Neural progenitor cell (in vitro differentiated cells): ENCODE measurements at places on chromosomes 13 and 19.

DNA sequence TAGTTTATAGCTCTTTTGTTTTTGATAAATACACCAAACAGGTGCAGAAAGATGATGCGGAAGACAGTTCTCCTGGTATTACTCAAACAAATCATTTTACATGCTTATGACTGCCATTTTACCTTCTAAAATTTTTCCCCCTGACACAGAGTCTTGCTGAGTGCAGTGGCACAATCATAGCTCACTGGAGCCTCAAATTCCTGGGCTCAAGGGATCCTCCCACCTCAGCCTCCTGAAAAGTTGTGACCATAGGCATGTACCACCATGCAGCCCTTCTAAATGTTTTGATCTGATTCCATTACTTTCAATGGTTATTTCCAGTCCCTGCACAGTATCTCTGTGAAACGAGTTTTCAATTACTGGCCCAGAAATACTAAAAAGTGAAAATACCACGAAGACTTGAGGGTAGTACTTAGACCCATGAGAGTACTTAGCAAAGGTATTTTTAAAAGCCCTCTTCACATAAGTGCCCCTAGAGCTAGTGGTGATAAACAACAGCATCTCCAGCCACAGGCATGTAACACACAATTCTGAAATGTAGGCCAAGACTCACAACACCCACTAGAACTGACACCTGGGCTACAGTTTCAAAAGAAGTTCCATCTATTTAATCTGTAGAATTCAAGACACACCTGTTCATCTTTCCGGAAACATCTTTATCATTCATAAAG, 11.3 kb downstream of the HSPH1 start:
- no peaks in the 10 kb centered on the region for H3K4me1 ChIP-seq
- no peaks in the 10 kb centered on the region for H3K27me3 ChIP-seq
- H3K36me3 ChIP-seq = peaks cover 55% of the 10 kb centered on the region
- H3K4me3 ChIP-seq = no peak overlapping the region

DNA sequence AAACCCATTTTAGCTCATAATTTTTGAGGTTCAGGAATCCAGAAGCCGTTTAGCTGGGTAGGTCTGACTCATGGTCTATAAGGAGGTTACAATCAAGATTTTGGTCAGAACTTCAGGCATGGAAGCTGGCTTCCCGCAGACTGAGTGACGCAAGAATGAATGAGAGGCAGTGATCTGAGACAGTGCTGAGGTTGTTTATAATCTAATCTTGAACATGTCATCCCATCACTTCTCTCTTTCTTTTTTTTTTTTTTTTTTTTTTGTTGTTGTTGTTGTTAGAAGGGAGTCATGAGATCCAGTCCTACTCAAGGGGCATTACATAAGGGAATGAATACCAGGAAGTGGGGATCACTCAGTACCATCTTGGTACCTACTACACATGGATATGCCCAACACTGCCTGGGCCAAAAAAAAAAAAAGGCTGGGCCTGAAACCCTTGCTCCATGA, 217.4 kb downstream of the DLEU7 start:
- no peaks in the 10 kb centered on the region for H3K36me3 ChIP-seq

DNA sequence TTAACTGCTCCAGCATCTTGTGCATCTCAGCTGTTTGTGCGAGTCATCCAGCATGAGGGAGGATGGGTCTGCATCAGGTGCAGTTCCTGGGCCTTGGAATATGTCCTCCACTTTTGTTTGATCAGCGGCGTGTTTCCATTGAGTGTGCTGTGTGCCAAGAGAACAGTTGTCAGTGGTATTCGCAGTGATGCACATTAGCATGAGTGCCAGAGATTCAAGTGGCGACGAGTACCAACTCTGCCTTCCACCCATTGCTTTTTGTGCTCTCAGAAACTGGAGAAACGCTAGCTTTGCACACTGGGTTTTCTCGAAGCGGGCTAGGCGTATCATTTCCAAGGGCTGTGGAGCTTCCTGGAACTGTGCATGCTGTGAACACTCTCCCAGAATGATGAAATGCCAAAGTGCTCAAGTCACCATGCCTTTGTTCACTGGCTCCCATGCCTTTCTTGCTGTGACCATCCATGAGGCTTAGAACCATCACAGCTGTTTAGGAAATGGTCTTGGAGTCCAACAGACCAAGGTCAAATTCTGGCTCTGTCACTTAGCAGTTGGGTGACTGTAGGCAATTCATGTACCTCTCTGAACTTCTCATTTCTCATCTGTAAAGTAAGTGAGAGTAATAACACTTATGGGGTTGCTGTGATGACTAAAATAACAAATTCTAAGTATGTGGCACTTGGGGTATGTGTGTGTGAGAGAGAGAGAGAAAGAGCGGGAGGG, 18.4 kb downstream of the LRCH1 start:
- no peaks in the 10 kb centered on the region for H3K36me3 ChIP-seq
- H3K4me1 ChIP-seq = peaks cover 22% of the 10 kb centered on the region
- H3K27me3 ChIP-seq = no peaks in the 10 kb centered on the region
- no peak overlapping the region for H3K4me3 ChIP-seq
- H3K27ac ChIP-seq = no peak overlapping the region

DNA sequence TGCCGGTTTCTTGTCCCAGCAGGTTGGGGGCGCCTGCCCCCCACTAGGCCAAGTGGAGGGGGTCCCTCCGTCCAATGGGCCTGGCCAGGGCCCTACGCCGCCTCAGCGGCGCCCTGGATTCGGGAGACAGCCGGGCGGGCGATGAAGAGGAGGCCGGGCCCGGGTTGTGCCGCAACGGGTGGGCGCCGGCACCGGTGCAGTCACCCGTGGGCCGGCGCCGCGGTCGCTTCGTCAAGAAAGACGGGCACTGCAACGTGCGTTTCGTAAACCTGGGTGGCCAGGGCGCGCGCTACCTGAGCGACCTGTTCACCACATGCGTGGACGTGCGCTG, 6.2 kb downstream of the KCNJ14 start:
- no peaks in the 10 kb centered on the region for H3K36me3 ChIP-seq
- H3K27ac ChIP-seq = no peak overlapping the region
- H3K27me3 ChIP-seq = no peaks in the 10 kb centered on the region
- DNase-seq = no peak

DNA sequence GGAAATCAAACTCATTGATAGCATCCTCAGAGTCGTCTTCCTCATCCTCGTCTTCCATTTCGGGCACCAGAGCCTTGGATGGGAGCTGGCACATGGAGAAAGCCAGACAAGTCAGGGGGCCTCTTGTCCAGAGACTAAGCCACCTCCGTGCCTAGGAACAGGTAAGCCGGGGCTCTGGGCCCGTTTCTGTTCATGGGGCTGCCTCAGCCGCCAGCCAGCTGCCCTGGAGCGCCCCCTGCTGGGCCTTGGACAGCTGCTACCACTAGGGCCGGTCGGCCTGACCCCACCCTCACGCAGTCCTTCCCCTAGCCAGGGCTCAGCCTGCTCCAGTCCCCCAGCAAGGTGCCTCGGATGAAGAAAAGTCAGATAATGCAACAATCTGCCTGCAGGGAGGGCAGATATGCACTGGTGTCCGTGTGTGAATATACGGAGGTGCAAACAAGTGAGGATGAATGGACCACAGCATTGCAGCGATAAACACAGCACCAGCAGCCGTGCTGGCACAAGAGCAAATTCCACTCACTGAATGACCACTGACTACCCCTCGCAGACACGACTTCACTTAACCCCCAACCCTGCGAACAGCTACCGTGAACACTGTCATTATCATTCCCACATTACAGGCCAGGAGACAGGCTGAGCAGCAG, 11.9 kb upstream of the PRKD2 start:
- no peaks in the 10 kb centered on the region for H3K4me1 ChIP-seq
- peak; percentile 80 for DNase-seq
- no peak overlapping the region for H3K27ac ChIP-seq
- H3K36me3 ChIP-seq = no peaks in the 10 kb centered on the region

- no peaks in the 10 kb centered on the region for H3K27me3 ChIP-seq
- no peak overlapping the region for H3K4me3 ChIP-seq
- H3K36me3 ChIP-seq = peaks cover 17% of the 10 kb centered on the region
- H3K27ac ChIP-seq = no peak overlapping the region
- H3K4me1 ChIP-seq = no peaks in the 10 kb centered on the region
Measured at GRCh38 chr13:48043789-48044503, 6.4 kb downstream of the NUDT15 start.

DNA sequence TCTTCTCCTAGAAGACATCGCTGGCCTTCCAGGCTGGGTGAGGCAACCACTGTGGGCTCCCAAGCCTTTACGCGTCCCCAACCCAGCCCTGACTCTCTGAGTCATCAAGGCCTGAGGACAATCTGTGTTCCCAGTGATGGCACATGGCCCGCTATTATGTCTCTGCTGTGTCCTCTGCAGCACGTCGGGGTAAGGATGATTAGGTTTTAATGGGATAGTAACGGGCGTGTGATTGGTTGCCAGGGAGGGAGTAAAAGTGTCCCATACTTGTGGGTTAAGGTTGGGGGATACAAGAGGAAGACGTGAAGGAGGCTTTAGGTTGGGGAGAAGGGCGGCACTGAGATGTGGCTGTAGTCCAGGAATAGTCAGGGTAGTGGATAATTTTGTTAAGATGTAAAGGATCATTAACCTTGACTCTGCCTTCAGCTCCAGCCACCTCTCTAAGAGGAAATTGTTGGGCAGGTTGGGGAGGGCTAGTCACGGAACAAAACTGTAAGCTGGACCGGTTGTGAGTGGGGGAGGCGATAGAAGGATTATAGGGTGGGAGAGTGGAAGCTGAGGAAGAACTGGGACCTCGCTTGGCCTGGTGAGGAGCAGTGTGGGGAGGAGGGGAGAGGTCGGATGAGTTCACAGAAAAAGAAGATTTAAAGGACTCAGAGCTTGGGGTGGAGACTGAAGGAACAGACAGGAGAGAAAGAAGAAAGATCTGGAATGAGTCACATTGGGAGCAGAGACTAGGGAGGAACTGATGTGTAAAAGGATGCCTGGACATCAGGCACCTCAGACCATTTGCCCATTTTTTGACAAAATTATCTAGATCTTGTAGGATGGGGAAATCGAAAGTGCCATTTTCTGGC, 27.9 kb upstream of the IGFL1 start:
- no peaks in the 10 kb centered on the region for H3K4me1 ChIP-seq
- no peaks in the 10 kb centered on the region for H3K27me3 ChIP-seq
- no peaks in the 10 kb centered on the region for H3K36me3 ChIP-seq
- no peak overlapping the region for H3K4me3 ChIP-seq
- no peak for DNase-seq

- no peak overlapping the region for H3K27ac ChIP-seq
- no peak overlapping the region for H3K4me3 ChIP-seq
- no peaks in the 10 kb centered on the region for H3K36me3 ChIP-seq
- no peaks in the 10 kb centered on the region for H3K27me3 ChIP-seq
Measured at GRCh38 chr19:31668921-31669320, 319.7 kb upstream of the TSHZ3 start.

DNA sequence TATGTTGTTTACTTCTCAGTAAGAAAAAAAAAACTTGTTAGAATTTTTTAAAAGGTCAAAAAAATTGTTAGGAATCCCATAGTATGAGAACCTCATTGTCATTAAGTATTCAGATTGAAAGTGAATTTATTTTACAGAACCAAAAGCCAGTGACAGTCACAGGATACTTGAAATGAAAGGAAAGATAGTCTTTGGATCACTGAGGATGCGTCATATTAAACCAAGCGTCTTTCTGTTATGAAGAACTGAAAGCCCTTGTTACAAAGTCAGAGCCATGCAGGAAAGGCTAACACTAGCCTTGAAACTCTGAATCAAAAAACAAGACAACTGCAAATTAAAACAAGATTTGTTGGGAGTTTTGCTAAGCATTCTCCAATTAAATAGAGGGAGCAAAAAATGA, 1348.0 kb upstream of the SLC10A2 start:
- H3K4me3 ChIP-seq = no peak overlapping the region
- H3K4me1 ChIP-seq = no peaks in the 10 kb centered on the region
- no peaks in the 10 kb centered on the region for H3K36me3 ChIP-seq
- no peaks in the 10 kb centered on the region for H3K27me3 ChIP-seq

GRCh38 chr19:48963371-48964204, 1.5 kb upstream of the FTL start:
- DNase-seq = peak; percentile 73
- no peaks in the 10 kb centered on the region for H3K27me3 ChIP-seq
- peak overlapping the region; percentile 64 for H3K27ac ChIP-seq
- H3K36me3 ChIP-seq = peaks cover 7% of the 10 kb centered on the region

- H3K27ac ChIP-seq = peak overlapping the region; percentile 62
- H3K4me1 ChIP-seq = peaks cover 23% of the 10 kb centered on the region
- DNase-seq = peak; percentile 84
- peaks cover 12% of the 10 kb centered on the region for H3K27me3 ChIP-seq
- no peaks in the 10 kb centered on the region for H3K36me3 ChIP-seq
- peak overlapping the region; percentile 91 for H3K4me3 ChIP-seq
Measured at GRCh38 chr19:29942404-29943261, 594 bp downstream of the URI1 start.

DNA sequence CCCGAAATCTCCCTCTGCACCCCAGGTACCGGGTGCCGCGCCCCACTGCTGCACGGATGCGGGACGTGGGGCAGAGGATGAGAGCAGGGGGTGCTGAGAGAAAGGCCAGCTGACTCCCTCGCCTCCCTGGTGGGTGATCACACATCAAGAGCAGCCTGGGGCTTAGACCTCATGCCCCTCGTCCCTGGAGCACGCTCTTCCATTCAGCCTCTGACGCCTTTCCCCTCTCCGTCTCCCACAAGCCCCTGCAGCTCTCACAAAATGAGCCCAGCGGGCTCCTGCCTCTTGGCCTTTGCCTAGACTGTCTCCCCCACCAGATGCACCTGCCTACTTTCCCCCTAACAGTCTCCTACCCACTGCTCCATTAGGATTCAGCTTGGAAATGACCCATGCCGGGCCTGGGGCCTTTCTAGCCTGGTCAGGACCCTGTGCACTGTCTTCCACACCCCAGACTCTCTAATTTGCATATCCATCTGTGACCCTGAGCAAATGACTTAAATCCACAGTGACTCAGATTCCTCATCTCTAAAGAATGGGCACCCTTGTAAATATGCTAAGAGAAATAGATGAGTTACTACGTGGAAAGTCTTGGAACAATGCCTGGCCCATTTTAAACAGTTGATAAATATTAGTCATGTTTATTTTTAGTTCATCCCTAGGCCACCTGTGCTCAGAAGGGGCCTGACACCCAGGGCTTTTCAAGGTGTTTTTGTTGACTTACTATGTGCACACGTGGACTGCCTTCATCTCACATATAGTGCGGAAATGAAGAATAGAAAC, 582 bp upstream of the PTPRH start:
- H3K27me3 ChIP-seq = no peaks in the 10 kb centered on the region
- H3K4me1 ChIP-seq = peaks cover 3% of the 10 kb centered on the region
- no peak overlapping the region for H3K27ac ChIP-seq
- H3K36me3 ChIP-seq = no peaks in the 10 kb centered on the region
- DNase-seq = no peak
- no peak overlapping the region for H3K4me3 ChIP-seq

- H3K27ac ChIP-seq = no peak overlapping the region
- no peaks in the 10 kb centered on the region for H3K27me3 ChIP-seq
- H3K36me3 ChIP-seq = no peaks in the 10 kb centered on the region
- H3K4me1 ChIP-seq = no peaks in the 10 kb centered on the region
Measured at GRCh38 chr13:109401891-109402290, 384.5 kb downstream of the IRS2 start.

DNA sequence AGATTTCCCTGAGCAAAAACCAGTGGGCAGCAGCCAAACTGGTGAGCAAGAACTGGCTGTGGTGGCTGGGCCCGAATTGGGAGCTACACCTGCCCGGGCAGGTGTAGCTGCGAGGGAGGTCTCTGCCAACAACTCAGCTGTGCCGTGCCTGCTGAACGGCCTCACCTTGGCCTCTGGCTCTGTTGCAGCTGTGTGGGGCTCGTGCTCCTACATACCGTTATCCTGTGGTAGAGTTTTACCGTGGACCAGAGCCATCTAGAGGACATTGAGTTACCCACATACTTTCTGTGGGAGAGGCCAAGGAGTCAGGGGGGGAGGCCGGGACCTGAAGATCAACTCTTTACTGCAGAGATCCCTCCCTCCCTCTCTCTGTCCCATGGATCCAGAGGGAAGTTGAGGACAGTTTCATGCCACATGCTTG, 113.2 kb downstream of the TM9SF2 start:
- DNase-seq = no peak
- no peak overlapping the region for H3K4me3 ChIP-seq
- peaks cover 20% of the 10 kb centered on the region for H3K4me1 ChIP-seq
- H3K36me3 ChIP-seq = no peaks in the 10 kb centered on the region
- no peaks in the 10 kb centered on the region for H3K27me3 ChIP-seq
